ENCODE measurements at places on chromosomes 7 and 10.
A peak's percentile ranks its signal among the peaks of the same experiment; 100 is the strongest.

GRCh38 chr7:85475071-85475470 lies 288.2 kb upstream of the SEMA3D start:
- peaks cover 13% of the 10 kb centered on the region for H3K4me1 ChIP-seq
- no peak overlapping the region for H3K4me3 ChIP-seq
- H3K27ac ChIP-seq = no peak overlapping the region
- DNase-seq = no peak
- no peaks in the 10 kb centered on the region for H3K27me3 ChIP-seq
- no peaks in the 10 kb centered on the region for H3K36me3 ChIP-seq

- H3K4me1 ChIP-seq = no peaks in the 10 kb centered on the region
- H3K27me3 ChIP-seq = no peaks in the 10 kb centered on the region
Measured at GRCh38 chr7:1845536-1846311, 175.6 kb downstream of the ELFN1 start.

GRCh38 chr10:103395754-103396066 lies 565 bp downstream of the ATP5MK start:
- H3K4me3 ChIP-seq = peak overlapping the region; percentile 87
- no peak for DNase-seq
- peaks cover 41% of the 10 kb centered on the region for H3K4me1 ChIP-seq
- peaks cover 60% of the 10 kb centered on the region for H3K36me3 ChIP-seq
- peak overlapping the region; percentile 81 for H3K27ac ChIP-seq

DNA sequence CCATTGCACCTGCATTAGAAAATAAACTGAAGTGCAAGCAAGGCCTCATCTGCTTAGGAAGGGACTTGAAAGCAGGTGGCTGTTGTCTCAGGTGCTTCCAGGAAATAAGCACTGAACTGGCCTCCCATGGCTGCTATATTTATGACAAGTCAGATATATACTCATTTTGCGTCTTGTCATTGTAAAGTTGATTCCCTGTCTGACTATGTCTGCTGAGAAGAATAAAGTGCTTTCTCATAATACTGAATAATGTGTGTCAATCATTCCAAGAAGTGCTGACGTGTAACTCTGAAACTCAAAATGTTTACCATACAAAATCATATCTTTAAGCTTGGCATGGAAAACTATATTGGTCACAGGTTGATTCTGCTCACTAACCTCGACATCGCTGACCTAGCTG lies 44.9 kb upstream of the SVOPL start:
- no peaks in the 10 kb centered on the region for H3K36me3 ChIP-seq
- H3K27me3 ChIP-seq = peaks cover 6% of the 10 kb centered on the region
- no peak overlapping the region for H3K27ac ChIP-seq
- no peak overlapping the region for H3K4me3 ChIP-seq
- no peak for DNase-seq
- H3K4me1 ChIP-seq = peaks cover 29% of the 10 kb centered on the region

- no peak overlapping the region for H3K27ac ChIP-seq
- DNase-seq = no peak
- H3K27me3 ChIP-seq = no peaks in the 10 kb centered on the region
- H3K36me3 ChIP-seq = no peaks in the 10 kb centered on the region
- H3K4me1 ChIP-seq = no peaks in the 10 kb centered on the region
Measured at GRCh38 chr7:136857573-136857972, 10.9 kb upstream of the CHRM2 start.

All from activated CD4-positive, alpha-beta T cell treated with anti-CD3 and anti-CD28 coated beads, Interleukin-2, amount 10 ng/mL, durations not matched to agents 24 days and 14 days (primary cell).